ENCODE measurements at places on chromosomes 5 and 9.
A peak's percentile ranks its signal among the peaks of the same experiment; 100 is the strongest.

GRCh38 chr5:96528826-96529474 is 95.9 kb upstream of the PCSK1 start:
- DNase-seq: no peak

- no peak for DNase-seq
Measured at GRCh38 chr9:133119103-133119845, 1.8 kb downstream of the RALGDS start.

DNA sequence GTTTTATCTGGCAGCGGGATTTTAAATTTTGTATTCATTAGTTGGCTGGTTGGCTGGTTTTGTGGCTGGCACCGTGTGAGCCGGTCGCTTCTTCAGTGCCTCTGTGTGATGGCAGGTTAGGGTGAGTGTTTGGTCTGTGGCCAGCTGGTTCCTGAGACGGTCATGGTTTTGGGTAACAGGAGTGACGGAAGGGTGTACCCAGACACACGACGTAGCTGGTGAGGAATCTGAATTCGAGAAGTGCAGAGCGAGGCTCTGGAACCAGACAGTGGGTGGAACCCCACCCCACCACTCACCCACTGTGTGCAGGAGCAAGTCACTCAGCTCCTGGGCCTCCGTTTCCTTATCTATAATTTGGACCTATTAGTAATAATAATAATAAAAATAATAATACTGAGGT is 2.7 kb downstream of the BTNL9 start:
- DNase-seq: no peak

DNA sequence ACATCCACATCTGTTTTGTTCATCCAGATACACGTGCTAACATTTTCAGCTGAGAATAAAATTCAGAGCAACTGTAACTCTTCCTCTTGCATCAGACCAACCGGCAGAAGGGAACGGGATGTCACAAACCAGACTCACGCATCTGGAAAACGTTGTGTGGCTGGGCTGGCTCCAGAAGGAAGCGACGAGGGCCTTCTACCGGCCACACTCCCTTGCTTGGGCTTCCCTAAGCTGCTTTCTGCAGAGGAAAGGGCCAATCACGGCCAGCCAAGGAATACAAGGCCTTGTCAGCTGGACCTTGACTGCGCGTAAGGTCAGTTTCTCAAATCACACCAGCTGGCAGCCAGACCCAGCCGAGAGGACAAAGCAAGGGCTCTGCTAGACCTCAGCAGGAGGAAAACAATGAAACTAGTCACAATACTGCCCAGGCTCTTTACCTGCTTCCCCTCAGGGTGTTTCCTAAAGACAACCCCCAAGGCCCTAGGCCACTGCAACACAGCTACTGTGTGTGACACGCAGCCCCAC is 106.1 kb downstream of the THBS4 start:
- DNase-seq: peak; percentile 49

GRCh38 chr5:152601806-152602732 is 197.0 kb upstream of the NMUR2 start:
- no peak for DNase-seq

- peak; percentile 80 for DNase-seq
Measured at GRCh38 chr9:122374885-122375420, 4.1 kb downstream of the PTGS1 start.

DNA sequence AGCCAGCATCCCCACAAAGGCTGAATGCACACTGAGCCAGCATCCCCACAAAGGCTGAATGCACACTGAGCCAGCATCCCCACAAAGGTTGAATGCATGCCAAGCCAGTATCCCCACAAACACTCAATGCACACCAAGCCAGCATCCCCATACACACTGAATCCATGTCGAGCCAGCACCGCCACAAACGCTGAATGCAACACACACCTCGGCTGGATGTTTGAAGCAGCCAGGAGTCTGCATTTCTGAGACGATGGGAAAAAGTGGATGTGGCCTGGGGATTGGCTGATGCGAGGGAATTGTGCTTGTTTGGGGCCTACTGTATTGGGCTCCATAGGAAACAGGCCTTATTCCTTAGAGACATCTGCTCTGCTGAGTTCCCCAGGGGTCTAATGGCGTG is 30.9 kb upstream of the CEP72 start:
- no peak for DNase-seq

GRCh38 chr5:111734013-111734412 is 23.0 kb downstream of the NREP start:
- peak; percentile 35 for DNase-seq

GRCh38 chr5:61283471-61283870 is 48.6 kb upstream of the ZSWIM6 start:
- no peak for DNase-seq

GRCh38 chr9:102445181-102445747 is 549.9 kb upstream of the CYLC2 start:
- DNase-seq: no peak

- no peak for DNase-seq
Measured at GRCh38 chr5:40873286-40873880, 32.2 kb downstream of the CARD6 start.

DNA sequence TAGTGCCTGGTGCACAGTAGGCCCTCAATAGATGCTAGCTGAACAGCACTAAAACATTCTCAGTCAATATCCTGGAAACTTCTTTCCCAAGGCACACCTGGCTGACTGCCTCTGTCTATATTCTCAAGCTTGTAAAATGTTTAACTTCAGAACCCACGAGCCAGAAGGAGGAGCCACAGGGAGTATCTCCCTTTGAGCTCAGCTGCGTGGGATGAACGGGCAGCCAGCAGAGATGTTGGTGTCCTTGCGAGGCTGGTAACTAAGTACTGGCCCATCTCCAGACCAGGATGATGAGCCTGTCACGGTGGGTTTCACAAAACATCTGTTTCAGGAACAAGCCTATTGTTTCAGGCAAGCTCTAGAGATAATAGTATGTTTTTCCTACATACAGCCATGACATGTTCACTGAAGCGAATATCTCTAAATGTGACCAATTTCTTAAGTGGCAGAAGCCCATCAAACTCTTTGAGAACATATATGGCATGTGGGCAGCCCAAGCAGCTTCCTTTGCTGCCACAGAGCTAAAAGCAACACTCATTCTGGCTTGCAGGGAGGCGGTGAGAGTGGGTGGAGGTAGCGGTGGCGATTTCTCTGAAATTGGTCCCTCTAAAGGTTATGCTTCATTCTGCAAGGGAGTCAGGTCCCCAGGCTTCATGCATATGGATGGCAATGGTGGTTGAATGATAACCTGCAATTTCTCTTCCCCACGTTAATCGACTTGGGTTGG is 206.2 kb downstream of the TTLL11 start:
- no peak for DNase-seq

GRCh38 chr5:28355831-28356230 is 1317.4 kb upstream of the CDH9 start:
- DNase-seq: no peak

DNA sequence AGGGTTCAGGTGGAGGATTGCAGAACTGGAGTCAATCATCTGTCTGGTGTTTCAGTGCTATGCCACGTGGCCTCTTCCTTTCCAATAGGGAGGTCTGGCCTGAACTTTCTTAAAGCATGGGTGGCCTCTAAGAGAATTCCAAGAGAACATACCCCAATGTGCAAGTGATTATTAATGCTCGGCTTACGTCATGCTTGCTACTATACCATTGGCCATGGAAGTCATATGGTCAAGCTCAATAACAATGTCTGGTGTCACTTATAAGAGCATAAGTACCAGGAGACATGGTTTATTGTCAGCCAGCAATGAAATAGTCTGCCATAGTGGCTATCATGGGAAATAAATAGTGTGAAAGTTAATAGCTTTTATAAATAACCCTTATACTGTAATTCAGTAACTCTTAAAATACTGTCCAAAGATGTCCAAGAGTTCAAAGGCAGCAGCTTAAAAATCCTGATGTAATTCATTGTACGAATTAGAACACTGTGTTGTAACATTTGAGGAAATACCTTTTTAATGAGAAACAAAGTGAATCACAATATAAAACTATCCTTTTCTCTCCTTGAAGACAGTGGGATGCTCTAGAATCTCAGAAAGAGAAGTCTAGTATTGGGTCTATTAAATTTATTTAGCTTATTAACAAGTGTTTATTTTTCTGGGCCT is 355.4 kb upstream of the PRR16 start:
- peak; percentile 26 for DNase-seq

DNA sequence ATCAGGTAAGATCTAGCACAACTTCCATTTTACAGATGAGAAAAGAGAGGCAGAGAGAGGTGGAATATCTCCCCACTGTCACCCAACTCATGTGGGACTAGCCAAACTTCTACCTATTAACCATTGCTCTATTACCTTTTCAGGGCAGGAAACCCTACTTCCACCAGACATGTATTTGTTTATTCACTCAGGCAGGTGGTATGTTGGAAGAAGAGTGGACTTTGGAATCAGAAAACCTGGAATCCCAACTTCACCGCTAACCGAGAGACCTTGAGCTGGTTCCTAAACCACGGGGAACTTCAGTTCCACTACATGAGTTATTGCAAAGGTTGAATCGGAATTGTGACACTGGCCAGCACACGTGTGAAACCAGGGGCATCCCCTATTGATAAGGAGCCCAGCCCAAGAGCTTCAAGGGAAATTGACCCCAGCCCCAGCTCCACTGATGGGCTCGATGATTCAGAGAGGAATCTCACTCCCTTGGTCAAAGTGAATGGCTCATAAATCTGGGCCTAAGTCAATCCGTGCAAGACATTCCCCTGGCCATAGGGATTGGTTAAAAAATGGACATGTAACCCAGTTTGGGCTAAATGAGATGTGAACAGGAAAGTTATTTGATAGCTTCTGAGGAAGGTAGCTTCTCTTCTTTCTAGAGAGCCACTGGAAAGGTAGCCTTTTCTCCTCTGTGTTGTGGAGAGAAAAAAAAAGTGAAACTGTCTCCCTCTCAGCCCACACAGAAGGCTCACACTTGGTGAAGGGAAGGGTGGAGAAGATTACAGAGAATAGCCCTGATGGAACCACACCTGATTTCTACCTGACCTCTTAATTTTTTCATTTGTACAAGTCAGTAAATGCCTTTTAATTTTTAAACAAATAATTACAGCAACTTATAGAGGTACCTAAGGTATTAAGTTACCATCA is 5.5 kb upstream of the GLIS3 start:
- no peak for DNase-seq

DNA sequence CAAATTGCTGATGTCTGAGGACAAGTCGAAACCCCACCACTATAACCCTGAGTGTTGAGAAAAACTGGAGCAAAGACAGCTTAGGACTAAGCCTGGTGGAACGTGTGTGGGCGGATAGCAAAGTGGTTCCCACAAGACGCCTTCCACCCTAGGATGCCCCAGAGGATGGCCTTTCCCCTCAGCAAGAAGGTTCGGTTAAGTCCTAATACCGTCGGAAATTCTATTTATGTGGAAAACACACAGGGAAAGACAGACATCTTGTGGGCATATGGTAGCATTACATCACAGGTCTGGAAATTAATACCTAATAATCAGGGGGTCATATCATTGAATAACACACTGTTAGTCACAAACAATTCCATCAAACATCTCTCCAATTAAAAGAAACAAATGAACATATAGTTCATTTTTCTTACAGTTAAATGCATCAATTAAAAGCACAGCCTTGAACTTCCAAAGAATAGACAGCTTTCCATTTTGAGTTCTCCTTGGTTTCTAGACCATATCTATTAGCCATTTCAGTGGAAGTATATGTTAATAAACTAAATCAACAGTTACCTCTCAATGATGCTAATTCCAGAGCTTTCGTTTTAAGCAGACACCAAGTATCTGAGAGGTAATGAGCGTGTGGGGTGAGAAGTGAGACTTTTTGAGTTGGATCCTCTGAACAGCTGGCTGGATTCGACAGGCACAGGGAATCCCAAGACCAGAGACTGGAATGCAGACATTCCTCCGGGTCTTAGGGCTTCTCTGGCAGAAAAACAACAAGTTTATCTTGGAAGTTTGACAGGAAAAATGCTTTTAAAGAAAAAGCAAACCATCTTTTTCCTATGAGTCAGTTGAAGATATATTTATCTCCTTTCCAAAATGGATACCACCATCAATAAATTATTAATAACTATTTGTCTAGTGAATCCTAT is 2.9 kb upstream of the ICE1 start:
- DNase-seq: peak; percentile 80

- DNase-seq: peak; percentile 56
Measured at GRCh38 chr9:37972351-37972848, 68.5 kb upstream of the SLC25A51 start.

GRCh38 chr9:61665330-61665751 is 475.5 kb downstream of the SPATA31A7 start:
- no peak for DNase-seq

- DNase-seq: no peak
Measured at GRCh38 chr5:117761186-117761585, 1186.6 kb upstream of the SEMA6A start.

DNA sequence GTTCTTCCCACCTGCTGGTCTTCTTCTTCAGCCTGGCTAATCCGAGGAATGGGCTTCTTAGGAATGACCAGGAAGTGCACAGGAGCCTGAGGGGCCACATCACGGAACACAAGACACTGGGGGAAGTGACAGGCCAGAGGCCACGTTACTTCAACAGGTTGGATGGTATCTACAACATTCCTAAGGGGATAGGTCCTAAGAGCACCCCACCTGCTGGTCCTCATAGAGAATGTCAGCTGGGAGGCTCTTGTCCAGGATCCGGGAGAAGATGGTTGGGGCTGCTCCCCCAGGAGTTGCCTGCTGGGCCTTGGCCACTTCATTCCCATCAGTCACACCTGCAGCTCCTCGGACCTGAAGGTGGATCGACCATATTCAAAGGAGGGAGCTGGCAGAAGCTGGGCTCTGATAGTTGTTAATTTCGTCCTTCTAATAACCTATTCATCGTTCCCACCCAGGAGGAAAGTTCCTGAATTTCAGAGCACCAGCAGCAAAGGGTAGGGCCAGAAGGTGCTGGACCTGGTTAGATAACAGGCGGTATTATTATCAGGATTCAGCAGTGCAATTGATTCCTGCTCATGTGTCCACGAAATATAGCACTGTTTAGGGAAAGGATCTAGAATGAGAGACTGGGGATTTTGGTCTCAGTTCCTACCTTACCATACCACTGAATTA is 1.3 kb downstream of the HINT2 start:
- DNase-seq: peak; percentile 25

DNA sequence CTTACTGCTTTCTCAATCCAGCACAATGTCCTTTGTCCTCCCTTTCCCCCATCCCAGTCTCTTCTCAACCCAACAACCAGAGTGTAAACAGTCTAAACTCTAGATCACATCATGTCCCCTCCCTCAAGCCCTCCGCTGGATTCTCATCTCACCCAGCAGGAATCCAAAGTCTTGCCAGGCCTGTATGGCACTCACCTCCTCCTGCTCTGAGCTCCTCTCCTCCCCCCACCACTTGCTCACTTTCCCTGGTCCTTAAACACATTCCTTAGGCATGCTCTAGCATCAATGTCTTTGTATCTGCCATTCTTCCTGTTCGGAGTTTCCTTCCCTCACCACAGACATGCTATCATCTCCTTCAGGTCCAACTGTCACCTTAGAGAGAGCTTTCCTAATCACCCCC is 78.8 kb downstream of the NIPSNAP3B start:
- no peak for DNase-seq

- no peak for DNase-seq
Measured at GRCh38 chr5:127353327-127353726, 62.7 kb downstream of the MEGF10 start.

DNA sequence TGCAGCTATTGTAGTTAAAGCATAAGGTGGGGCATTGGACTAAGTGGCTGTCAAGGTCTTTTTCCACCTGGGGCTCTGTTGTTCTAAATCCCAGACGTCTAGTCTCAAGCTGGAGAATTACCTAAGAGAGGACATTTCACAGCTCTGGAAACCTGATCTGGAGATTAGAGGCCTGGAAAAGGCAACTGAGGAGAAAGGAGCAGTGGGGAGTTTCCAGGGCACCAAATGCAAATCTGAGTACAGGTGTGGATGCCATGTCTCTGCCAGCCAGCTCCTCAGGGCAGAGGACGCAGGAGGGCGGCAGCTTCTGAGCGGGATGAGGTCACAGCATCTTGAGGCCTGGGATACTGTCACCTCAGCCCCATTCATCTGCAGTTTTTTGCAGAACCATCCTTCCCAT is 65.2 kb downstream of the PPARGC1B start:
- no peak for DNase-seq
